Hematopoietic multipotent progenitor cell treated with erythropoietin and hydrocortisone succinate and interleukin-3 and kit ligand, for 6 days (in vitro differentiated cells): ENCODE measurements at places on chromosomes 4 and X.

DNA sequence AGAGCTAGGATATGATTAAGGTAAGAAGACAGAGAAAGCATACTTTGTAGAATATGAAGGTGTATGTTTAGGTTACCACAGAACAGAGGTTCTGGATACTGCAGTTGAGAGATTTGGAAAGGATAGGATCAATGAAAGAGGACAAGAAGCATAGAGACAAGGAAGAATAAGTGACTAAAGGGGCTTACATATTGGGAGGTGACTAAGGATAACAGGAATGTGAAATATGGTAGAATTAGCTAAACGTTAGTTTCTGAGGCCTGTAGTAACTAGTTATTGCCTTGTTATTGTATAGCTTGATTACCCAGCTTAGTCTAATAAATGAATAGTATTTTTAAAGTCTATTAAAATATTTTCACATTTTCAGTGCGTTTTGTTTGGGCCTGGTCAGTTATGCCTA, 38.2 kb downstream of the CENPI start:
- DNase-seq: no peak

DNA sequence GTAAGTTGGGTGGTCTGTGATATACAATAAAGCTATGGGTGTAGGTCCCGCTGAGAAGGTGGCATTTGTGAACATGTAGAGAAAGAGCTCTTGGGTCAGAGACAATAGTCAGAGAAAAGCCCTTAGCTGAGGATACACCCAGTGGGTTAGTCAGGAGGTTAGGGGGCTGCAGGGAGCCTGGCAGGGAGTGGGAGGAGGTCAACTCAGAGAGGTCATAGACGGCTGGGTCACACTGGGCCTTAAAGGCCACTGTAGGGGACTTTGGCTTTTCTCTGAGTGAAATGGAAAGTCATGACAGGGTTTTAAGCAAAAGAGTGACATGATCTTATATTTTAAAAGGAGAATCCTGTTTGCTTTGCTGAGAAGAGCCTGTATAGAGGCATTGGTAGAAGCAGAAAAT, 16.7 kb downstream of the MGST2 start:
- no peak for DNase-seq

- no peak for DNase-seq
Measured at GRCh38 chr4:100797791-100798190, 280.0 kb upstream of the EMCN start.

DNA sequence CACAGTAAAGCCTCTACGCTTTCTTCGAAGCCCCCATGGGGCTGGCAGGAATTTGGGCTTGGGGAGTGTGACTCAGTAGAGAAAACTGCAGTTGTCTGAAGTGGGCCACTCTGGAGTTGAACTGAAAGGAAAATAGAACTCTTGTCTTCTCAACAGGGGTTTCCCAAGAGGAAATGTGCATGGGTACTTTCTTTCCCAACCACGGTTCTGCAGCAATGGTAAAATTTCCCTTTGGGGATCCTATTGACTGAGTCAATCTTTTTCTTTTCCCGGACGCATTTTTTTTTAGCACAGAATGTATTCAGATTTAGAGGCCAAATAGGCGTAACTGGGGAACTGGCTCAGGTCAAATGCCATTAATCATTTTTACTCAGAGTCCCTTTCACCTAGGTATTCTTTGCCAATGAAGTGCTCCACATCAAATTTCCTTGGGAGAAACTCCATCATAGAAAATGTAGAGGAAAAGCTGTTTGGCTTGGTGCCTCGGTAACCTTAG, 269.3 kb downstream of the STIM2 start:
- DNase-seq: no peak

DNA sequence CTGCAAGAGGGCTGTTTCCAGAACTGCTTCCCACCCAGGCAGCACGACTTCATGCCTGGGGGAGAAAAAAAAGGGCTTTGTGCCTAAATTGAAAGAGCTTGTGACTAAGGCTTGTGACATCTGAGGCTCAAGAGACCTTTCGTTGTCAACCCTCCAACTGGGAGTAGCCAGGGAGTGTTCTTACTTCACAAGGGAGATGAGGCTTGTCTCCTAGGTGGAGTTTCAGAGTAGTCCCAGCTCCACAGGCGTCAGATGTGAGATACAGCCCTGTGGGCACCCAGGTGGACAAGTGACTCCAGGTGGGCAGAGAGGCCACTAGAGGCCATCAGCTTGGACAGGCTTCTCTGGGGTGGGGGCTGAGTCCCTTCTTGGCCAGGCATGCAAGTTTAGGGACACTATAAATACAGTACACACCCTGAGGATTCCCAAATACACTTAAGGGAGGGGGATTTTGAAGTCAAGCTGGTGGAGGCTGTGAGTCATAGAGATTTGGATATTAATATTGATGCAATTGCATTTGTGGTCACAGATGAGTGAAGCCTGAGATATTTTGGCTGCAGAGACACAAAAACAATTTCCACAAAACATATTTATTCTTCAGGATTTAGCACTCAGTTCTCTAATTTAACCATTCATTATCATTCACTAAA, 40.1 kb upstream of the SETD7 start:
- no peak for DNase-seq

DNA sequence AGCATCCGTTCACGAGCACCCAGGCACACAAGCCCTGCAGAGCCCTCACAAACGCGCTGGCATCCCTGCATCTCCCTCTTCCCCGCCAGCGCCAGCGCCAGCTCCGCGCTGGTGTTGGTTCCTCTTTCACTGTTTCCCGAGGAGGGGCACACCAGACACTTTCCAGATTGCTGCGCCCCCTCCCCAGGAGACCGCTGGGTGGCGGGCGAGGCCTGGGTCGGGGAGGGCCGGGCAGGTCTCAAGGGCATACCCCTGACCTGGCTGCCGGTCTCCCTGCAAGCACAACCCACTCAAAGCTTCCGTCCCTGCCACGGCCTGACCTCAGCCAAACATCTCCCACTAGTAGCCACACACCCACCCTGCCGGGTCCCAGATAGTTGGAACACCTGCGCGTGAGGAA, 2.2 kb upstream of the NKX1-1 start:
- DNase-seq: no peak

DNA sequence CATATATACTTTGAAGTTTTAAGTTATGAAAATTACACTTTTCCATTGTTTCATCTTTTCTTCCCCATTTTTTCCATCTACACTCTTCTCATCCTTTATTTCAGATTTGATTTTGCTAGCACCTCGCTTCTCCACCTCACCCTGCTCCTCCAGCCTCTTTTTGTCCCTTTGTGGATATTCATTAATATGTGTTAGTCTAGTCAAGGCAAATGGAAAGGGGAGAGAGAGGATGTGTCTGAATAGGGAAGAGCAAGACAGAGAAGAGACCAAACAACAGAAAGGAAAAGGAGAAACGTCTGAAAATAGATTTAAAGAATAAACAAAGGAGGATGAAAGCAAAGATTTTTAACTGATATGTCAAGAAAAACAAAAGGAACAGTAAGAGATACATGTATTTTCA, 24.1 kb downstream of the GPM6A start:
- DNase-seq: no peak

DNA sequence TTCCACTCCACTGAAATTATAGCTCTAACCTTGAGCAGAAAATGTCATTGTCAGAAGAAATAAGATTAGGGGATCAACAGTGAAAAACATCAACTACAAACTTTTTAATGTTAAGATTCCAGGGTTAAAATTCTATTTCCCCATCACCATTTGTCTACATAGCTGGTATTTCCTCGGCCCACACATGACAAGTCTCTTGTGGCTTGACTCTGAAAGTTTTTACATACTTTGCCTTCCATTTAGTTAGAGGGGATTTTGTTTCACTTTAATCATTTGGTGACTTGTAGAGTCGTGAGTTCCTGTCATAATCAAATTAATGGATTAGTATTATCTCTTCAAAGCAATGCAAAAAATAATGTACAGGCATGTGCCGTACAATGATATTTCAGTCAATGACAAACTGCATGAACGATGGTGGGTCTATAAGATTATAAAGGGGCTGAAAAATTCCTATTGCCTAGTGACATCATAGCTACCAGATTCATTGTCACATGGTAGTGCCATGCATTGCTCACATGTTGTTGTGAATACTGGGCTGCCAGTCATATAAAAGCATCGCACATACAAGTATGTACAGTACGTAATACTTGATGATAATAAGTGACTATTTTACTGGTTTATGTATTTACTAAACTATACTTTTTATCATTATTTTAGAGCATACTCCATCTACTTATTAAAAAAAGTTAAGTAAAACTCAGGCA, 72.0 kb downstream of the ING2 start:
- DNase-seq: no peak

DNA sequence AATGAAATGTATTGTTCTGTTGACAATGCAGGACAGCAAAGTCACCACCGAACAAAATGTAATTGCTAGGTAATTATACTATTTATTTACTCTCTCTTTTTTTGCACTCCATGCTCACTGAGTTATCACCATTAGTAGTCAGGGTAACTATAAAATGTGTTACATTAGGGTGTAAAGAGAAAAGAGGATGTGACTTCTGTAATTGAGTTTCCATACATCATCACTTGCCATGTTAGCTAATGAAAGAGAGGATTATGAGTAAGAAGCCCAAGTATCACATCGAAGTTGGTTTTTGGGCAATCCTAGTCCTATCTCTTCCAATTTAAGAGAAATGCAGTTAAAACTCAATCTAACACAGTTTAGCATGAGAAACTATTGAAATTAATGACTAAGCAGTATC, 7.6 kb downstream of the ZXDA start:
- DNase-seq: no peak

DNA sequence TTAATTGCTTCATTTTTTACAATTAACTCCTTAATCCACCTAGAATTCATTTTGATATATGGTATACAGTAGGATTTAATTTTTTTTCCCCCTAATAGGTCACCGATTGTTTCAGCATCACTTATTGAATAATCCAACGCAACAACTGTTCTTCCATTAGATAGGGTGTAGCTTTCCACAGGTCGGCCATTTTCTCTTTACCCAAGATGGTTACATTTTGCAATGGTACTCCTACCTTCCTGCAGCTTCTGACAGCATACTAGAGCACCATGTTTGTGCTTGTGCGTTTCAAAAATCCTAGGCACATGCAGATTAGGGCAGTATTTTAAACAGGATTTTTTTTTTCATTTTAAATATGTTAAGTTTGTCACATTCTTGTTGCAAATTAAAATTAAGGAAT, 2.3 kb downstream of the LINC00632 start:
- no peak for DNase-seq

DNA sequence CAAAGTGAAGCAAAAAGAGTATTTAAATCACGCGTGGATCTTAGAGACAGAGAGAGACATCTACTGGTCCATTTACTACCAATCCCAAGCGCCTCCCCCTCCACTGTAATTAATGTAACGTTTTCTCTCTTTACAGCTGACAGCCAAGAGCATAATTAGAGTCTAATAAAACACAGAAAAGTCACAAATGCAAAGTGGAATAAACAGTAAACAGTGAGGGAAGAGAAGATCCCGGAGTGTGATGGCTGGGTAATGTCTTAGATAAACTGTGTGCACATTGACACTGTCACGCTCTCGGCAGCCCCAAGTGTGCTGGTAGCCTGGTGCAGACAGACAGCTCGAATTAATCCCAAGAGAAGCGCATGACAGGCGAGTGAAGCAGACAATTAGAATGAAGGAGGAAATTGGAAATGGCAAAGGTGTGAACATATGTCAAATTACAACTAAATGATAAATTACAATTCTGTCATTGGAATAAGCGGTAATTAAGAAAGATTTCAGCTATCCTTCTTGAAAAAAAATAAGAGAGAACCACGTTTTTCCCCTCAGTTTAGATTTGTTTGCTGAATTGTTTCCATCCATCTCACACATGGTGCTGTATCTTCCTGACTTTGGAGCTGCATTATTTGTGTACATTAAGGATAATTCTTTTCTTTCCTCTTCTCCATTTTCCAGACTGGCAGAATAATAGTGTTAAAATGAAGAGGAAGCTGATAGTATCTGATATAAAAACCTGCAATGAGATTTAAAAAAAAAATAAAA, 100.1 kb downstream of the CXXC4 start:
- no peak for DNase-seq

GRCh38 chrX:24396236-24396930, 35.9 kb downstream of the SUPT20HL1 start:
- DNase-seq: peak; percentile 40

DNA sequence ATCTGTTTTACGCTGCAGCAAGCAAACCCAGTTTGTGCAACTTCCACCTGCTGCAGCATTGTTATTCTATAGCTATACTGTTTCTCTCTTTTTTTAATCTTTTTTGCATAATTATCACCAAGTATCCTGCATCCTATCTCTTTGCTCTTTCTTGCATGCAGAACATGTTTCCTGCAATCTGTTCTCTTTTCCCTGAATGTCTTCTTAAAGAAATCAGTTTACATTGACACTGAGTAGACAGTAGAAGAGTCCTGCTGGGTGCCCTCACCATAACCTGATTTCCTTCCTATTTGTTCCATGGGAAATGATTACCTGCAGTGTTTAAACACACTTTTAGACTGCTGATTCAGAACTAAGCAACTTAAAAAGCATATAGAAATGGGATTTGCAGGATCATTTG, 964.7 kb downstream of the PCDH19 start:
- DNase-seq: no peak
